ENCODE measurements at places on chromosomes 12 and 14. TPM values are rescaled to one million over a fixed set of nuclear protein-coding genes. Genes with fewer than 3 reads are reported as not detected.

The KCNK10 gene
- not detected for total RNA-seq

The FBLN5 gene
- total RNA-seq, result 166 TPM

The SBNO1 gene
- total RNA-seq, result 26.4 TPM

DNA sequence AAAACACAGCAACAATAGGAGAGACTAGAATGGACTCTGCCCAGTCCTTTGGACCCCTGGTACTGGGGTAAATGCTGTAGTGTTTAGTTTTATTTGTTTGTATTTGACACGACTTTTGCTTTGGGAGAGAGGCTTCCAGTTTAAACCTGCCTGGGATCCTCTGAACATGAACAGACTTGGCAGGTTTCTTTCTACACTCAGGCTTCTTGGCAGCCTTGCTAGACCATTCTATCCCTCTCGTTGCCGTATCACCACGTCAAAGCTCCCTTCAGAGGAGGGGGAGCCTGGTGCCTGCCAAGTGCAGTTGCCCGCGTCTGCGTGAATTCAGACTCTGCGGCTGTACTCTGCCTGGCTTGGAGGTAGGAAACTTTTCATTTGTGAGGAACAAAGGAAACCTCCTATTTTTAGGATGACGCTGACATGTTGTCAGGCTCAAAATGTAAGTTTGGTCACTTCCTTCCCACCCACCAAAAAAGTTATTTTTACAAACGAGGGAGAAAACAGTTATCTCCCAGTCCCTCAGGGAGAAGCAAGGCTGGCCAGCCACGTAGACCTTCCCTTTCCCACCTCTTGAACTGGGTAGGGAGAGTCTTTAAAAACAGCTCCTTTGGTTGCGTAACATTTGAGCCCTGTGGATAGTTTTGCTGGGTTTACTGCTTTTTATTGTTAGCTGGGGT lies 25.9 kb downstream of the CD9 start:
- DNase-seq, result no peak

DNA sequence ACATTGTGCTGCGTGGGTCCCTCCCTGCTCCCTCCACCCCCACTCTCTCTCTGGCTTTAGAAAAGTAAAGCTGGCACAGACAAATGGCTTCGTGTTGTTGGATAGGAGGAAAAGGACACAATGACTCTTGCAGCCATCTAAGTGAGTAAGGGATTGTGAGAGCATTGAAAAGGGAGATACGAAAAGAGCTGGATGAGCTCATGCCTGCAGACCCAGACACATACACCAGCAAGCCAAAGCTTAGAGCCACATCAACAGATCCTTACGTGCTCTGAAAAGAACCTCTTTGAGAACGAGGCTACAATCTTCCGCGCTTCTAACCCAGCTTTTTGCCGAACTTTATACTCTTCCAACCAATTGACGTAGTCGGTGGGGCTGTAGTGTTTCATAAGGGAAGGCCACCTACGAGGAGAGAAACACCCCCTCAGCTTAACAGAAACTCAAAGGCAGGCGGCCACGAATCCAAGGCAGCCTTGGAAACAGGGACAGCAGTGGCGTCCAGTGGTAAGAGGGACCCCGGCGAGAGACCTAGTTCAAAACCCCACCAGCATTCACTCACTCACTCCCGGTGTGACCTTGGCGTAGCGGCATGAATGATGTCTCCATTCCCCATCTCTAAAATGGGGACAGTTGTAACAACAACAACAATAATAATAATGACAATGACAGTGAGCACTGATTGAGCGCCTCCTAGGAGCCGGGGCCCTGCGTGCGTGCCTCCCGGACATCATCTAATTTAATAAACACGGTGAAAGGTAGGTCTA lies 1.1 kb downstream of the FBXO21 start:
- no peak for DNase-seq

GRCh38 chr12:114476159-114476558 lies 70.2 kb upstream of the TBX5 start:
- no peak for DNase-seq

- DNase-seq, result no peak
These were observed 32.1 kb downstream of the GPHN start for GRCh38 chr14:66540038-66540437.

GRCh38 chr12:131221061-131221956 lies 267.6 kb downstream of the ADGRD1 start:
- DNase-seq, result no peak

- no peak for DNase-seq
These were observed 41.0 kb upstream of the NCOR2 start for GRCh38 chr12:124608450-124608870.

DNA sequence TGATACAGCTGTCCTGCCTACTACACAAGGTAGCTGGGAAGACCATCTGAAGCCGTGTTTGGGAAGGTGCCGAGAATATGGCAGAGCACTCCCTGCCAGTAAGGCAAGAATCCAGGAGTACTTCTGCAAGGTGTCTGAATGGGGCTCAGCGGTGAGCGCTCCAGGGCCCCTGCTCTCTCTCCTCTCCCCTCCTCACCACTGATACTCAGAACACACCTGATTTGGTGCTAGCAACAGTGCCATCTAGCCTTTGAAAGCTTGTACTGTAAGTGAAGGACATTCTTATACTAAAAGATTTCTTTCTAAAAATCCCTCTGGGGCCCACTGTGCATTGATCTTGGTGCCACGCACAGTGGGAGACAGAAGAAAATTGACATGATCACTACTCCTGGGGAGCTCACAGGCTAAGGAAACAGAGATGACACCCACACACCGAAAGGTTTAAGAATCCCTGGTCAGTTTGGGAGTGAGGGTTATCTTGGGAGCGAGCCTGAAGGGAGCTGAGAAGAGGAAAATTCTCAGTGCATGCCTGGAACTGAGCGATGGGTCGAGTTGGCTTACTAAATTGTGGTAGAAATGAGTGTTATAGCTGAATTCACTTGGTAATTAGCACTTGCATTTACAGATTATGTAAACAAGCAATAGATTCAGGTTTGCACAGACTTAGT lies 216.9 kb downstream of the NTF3 start:
- no peak for DNase-seq

GRCh38 chr12:103493199-103493598 lies 2.6 kb downstream of the C12orf42 start:
- DNase-seq, result no peak

GRCh38 chr12:31837913-31838312 lies 109.1 kb upstream of the AMN1 start:
- DNase-seq, result no peak

- DNase-seq, result no peak
These were observed 161.4 kb upstream of the DIO3 start for GRCh38 chr14:101399737-101400517.

DNA sequence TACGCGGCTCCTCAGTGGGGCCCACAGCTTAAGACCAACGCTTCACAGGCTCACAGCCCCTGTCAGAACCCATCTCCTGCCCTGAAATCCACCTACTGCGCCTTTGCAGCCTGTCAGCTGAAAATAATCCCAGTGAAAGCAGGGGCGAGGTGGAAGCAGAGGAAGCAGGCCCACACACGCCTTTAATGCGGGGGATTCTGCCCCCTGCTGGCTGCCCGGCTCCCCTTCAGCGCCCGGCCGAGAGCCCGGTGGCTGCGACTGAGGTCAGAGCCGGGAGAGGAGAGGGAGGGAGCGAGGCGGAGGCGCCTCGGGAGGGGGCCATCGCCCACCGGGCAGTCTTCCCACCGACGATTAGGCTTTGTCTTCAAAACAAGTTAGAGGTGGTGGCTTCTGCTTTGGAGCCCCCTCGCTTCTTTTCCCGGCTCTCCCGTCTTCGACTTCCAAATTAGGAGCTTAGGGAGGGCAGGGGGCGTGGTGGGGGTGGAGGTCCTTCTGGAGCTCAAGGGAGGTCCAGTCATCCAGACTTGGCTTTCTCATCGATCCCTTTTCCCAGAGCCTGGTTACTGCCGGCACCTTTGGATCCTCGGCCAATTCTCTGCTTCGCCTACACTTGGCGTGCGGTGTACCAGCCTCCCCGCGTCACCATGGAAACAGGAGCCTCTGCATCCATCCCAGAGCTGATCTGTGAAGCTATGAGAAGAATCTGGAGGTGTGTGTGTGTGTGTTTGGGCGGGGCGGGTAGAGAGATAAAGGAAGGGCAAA lies 25.2 kb upstream of the RND1 start:
- DNase-seq, result peak; percentile 75

DNA sequence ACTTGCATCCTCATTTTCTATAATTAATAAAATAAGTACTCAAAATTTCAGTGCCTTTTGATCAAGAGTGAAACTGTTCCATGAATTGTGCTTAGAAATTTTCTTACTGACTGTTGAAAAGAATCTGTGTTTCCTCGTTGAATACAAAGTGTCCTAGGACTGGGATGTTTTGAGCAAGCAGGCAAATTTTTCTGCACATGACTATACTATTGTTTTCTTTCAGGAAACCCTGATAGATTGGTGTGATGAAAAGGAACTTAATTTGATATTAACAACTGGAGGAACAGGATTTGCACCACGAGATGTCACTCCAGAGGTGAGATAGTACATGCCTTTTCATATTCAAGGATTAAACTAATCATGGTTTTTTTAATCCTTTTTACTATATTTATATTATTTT lies 316.3 kb downstream of the GPHN start:
- no peak for DNase-seq

DNA sequence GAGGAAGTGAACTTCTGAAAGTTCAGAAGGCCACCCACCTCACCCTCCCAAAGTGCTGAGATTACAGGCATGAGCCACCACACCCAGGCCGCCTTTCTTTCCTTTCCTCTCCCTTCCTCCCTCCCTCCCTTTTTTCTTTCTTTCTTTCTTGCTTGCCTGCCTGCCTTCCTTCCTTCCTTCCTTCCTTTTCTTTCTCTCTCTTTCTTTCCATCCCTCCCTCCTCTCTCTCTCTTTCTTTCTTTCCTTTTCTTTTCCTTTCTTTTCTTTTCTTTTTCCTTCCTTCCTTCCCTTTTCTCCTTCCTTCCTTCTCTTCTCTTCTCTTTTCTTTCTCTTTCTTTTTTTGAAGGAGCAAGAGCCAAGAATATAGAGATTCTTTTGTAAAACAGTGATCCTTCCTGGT lies 208.3 kb upstream of the HMGA2 start:
- DNase-seq, result no peak

DNA sequence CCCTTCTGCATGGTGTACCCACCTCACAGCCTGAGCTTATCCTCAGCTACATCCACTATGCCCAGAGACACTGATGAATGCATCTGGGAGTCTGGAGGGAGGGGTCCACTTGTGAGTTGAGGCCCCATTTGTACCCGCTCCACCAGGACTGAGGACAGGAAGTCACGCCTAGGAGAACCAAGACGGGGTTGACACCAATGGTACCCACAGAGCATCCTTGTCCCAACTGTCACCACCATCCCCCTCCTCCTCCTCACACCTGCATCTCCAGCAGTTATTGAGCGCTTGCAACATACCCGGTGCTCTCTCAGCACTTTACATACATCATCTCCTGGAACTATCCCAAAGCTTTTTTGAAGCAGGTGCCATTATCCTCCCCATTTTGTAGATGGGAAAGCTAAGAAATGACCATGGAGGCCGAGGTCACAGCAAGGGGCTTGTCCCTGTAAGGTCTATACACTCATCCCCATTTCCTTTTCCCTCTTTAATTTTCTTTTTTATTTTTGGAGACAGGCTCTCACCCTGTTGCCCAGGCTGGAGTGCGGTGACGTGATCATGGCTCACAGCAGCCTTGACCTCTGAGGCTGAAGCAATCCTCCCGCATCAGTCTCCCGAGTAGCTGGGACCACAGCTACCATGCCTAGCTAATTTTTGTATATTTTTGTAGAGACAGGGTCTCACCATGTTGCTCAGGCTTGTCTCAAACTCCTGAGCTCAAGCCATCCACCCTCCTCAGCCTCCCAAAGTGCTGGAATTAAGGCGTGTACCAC lies 31.7 kb downstream of the DGLUCY start:
- DNase-seq, result no peak

DNA sequence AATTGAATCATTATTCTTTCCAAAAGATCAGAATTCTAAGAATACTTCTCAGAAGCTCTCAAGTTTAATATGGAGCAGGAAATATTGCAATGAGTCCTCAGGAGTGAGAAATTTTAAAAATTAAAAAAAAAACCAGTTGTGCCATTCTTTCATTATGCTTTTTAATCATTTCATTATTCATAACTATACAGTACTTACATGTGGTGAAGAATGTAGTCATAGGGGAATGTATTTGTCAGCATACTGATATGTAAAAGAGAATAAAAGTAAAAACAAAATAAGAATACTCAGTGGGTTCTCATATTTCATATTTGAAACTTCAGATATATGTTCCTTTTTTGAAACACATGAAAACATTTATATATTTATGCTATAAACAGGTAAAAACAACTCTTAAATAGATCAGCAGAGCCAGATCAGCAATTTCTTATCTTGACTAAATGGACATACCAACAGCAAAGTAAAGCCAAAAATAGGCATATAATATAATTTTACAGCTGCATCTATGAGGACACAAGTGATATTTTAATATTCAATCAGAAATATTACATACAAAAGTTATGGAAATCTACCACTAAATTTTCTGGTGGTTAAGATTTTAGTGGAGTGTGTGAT lies 19.9 kb upstream of the MBIP start:
- no peak for DNase-seq

DNA sequence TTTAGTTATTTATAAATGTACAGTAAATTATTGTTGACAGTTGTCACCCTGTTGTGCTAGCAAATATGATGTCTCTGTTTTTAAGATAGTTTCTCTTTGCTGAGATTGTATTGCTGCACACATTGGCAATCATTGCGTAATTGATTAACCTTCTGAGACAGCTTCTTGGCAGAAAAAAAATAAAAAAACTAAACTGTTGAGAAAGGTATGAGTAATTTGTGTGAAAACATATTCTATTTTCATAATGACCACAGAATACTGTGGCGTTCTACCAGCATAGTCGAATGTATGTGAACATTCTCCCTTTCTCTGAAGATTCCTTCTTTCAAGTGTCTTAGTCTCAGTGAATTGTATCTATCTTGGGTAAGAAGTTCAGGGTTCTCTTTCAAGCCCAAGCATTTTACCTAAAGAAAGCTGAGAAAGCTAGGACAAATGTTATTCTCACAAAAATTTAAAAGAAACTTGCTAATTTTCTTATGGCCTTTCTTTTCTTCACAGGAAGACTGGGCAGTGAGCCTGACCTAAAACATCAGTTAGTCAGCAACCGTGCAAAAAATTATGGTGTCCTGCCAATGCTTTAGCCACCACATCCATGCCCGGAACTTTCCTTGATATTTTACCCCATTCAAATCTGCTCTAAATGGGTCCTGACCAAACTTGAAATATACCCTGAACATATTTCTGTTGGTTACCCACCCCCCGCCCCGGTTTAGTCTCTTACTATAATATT lies 69.0 kb upstream of the REP15 start:
- DNase-seq, result no peak

- no peak for DNase-seq
These were observed 68.6 kb downstream of the SLC25A47 start for GRCh38 chr14:100391724-100392123.

Data from omental fat pad (tissue), 4 donors.